ENCODE measurements at places on chromosomes 7 and 10.

- DNase-seq = no peak
Measured at GRCh38 chr10:93917821-93918220, 24.0 kb downstream of the SLC35G1 start.

DNA sequence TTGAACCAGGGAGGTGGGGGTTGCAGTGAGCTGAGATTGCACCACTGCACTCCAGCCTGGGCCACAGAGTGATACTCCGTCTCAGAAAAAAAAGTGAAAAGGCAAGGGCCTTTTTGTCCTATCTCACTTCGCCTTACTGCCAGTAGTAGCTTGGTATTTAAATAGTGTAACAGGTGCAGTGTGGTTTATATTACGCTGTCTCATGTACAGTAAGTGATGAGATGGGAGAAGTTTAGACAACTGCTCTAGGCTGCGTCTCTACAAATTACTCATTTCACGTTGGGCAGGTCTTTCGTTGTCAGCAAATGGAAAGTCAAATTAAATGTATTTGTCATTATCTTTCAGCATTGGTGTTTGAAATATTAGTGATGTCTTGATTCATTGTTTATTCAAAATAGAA, 15.5 kb upstream of the PFKFB3 start:
- no peak for DNase-seq

GRCh38 chr7:85529831-85530230, 343.0 kb upstream of the SEMA3D start:
- no peak for DNase-seq

DNA sequence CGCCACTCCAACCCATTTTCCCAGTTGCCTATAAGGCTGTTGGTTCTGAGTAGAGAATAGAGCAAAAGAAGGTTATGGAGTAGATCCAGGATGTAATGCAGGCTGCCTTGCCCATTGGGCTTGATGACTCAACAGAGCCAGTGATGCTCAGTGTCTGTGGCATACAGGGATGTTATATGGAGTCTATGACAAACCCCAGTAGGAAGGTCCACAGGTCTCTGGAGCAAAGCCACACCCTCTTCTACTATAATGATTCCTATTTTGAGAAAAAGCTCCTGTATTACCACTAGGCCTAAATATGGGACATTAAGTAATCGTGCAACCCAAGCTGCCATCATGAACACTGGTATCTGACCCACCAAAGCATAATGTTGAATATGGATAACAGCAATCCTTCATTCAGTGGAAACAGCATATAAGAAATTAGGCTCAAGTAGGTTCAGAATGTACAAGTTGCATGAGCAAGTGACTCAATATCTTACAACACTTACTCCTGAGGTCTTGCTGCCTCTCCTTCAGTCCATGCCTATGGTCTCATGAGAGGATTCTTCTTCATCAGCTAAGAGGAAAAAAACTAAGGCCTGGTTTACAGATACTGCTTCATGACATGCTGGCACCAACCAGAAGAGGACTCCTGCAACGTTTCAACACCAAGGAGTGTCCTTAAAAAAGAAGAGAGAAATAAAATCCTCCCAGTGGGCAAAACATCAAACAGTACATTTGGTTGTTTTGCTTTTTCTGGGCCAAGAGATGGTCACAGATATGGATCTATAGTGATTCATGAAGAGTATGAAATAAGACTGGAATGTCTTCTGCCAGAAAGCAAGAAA, 14.8 kb upstream of the FHIP2A start:
- DNase-seq = no peak

GRCh38 chr10:31770307-31770902, 158.2 kb downstream of the ARHGAP12 start:
- peak; percentile 69 for DNase-seq

DNA sequence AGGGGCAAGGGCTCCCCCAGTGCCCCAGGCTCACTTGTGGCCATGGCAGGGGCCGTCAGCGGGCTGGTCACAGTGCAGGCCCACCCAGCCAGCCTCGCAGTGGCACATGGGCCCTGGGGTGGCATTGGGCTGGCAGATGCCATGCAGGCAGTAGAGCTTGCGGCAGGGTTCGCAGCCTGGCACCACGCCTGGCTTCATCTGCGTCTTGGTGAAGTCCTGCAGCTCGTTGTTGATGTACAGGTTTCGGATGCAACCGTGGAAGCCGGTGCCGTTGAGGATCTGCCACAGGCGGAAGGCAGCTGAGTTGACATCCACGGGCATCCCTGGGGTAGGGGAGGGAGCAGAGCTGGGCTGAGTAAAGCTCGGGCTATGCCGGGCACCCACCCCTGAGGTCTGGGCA, 170.6 kb downstream of the LCOR start:
- no peak for DNase-seq

GRCh38 chr10:98624963-98625362, 178.2 kb upstream of the HPS1 start:
- no peak for DNase-seq

- no peak for DNase-seq
Measured at GRCh38 chr10:27844223-27844622, 98.6 kb upstream of the MKX start.

DNA sequence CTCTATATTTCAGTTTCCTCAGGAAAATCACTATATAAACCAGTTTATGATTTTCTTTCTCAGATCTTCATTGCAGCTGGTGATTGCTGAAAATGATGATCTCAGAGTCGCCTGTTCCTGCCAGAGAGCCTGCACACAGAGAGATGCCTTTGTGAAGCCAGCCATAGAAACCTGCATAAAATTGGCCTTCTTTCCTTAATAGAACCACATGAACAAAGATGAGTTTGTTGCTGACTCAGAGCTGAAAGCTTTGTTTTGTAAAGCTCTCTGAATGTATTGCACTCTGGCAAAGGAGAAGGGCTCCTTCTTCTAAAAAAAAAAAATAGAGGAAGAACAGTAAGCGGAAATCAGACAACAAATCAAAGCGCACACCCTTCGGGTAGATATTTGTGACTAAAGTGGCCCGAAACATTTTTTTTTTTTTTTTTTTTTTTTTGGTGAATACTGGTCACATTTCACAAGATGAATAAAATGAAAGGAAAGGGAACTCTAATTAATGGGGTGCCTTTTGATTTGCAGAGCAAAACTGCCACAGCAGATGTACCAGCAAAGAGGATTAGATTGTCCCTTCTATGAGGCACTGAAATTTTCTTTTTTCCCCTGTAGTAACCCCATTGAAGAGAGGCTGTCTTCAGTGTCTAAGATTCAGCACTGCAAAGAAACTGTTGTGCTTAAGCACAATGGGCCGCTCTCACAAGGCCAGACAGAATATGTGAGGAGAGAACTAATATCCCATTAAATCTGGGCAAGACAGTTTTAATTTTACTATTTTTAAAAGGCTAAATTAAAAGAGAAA, 75.1 kb upstream of the PTPRZ1 start:
- no peak for DNase-seq

- no peak for DNase-seq
Measured at GRCh38 chr10:15640536-15641085, 79.1 kb downstream of the ITGA8 start.

- DNase-seq = no peak
Measured at GRCh38 chr7:5420881-5421713, 2.5 kb downstream of the TNRC18 start.

GRCh38 chr7:379456-380138, 89.6 kb downstream of the FOXL3 start:
- no peak for DNase-seq

GRCh38 chr10:29668628-29669027, 33.9 kb upstream of the SVIL start:
- no peak for DNase-seq

- no peak for DNase-seq
Measured at GRCh38 chr10:54587971-54588370, 213.1 kb downstream of the PCDH15 start.
